Activated CD4-positive, alpha-beta T cell treated with anti-CD3 and anti-CD28 coated beads, Interleukin-2, amount 10 ng/mL, durations not matched to agents 7 days and 5 days (primary cell): ENCODE measurements at places on chromosomes 11 and 22.
A peak's percentile ranks its signal among the peaks of the same experiment; 100 is the strongest.

DNA sequence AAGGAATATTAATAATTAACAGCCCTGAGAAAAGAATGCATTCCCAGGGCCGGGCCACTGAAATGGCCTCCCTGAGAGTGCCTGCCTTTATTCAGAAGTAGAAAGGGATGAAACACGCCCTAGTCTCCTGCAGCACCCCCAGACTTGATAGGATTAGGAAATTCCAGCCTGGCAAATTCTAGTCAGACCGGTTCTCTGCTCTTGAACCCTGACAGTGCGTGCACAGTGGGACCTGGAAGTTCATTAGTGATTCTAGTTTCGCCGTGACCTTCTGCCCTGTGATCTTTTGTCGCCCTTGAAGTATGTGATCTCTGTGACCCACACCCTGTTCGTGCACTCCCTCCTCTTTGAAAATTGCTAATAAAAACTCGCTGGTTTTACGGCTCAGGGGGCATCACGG, 2.1 kb upstream of the GSTP1 start:
- no peak for DNase-seq

- DNase-seq: no peak
These were observed 2.0 kb upstream of the CABP7 start for GRCh38 chr22:29717789-29718188.

DNA sequence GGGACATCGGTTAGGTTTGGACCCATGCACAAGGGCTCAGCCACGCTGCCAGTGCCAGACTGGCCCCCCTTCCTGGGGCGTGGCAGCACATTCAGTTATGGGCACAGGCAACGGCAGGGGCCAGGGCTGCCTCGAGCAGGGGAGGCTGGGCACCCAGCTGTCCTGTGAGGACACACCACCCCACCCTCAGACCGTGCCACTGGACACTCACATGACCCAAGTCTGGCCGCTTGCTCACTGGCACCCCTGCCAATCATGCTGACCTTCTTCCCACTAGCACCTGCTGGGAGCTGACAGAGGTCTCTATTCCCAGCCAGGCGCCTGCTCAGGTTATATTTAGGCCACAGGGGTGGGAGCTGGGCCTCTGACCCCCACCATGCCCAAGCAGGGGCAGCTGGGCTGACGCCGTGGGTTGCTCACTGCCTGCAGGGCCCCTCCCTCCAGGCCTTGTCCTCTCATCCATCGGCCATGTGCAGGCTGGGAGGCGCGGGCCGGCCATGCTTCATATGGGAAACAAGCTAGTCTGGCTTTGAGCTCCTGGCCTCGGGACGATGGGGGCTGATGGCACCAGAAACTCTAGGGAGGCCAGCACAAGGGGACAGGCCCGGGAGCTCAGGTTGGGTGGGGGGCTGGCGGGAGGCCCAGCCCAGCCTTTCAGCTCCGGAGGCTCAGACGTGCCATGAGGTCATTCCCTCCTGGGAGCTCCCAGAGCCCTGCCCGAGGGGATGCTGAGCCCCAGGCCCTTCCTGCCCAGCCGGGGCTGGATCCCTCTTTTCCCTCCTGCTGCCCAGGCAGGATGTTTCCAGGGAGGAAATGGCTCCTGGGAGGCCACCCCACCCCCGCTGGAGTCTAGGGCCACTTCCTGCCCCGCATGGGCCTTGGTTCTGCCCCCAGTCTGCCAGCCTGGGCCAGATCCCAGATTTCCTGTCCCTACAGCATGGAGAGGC, 15.2 kb upstream of the TBX1 start:
- DNase-seq: no peak

DNA sequence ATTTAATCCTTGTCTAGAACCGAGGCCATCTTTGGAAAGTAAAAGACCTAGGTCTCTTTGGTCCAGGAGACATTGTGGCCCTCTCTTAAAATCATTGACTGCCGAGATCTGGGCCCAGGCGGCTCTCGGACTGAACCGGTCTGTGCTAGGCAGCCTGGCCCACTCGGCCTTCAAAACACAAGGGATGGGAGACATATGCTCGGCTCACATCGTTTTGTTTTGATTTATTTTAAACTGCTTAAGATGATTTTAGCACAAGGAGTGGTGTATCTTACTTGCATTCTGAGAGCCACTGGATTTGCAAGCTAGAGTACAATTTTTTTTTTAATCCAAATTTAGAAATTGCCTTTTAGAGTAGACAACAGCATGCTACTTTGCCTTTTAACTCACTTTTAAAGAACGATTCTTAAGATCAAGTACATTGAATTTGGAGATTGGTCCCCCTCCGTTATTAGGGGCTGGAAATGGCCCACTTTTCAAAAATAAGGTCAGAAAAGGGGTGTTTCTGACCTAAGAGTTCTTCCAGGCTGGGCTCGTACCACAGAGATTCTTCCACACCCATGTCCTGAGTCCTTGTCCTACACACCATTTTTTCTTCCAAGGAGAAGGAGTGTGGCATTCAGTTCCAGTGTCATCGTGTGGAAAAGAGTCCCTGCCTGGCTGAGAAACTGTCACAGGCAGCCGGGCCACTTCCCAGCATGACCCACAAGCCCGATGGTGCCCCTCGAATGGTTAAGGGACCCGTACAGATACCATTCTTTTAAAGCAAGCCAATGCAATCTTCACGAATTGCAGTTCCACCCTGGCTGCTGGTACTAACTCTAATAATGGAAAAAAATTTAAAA, 80.5 kb upstream of the WNT7B start:
- DNase-seq: no peak

DNA sequence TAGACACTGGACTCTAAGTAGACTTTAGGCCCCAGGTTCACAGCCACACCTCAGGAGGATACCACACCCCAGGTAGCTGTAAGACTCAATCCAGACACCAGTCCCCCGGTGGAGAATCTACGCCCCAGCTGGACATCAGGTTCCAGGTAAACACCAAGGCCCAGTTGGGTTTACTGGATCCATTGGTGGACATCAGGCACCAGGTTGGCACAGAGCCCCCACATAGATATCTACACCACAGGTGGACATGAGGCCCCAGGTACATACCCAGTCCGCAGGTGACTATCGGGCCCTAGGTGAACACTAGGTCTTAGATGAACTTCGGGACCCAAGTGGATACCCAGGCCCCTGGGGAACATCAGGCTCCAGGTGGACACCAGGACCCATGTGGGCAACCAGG, 58.9 kb upstream of the SEPTIN5 start:
- no peak for DNase-seq

DNA sequence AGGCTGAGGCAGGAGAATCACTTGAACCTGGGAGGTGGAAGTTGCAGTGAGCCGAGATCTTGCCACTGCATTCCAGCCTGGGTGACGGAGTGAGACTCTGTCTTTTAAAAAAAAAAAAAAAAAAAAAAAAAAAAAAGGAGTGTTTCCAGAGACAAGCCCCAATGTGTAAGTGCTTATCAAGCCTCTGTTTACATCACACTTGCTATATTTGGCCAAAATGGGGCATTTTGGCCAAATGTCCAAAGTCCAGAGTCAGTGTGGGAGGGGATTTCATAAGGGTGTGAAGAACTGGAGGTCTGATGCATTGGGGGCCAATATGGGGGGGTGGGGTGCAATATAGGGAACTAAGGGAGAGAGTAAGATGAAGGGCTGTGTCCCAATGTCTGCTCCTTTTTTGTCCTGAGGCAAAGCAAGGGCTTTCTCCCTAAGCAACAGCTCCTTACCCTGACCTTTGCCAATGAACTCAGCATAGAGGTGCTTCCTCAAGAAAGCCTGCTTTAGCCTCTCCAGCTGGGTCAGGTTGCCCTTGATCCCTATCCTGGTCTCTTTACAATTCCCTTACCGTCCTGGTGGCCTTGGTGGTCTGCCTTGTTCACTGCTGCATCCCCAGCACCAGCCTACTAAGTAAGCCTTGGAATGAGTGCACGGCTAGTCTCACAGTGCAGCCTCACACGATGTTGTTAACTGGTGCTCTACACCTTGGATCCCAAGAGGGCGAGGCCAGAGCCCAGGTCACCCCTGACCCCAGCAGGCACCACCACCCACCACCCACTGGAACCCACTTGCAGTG, 14.1 kb upstream of the BCR start:
- DNase-seq: no peak

DNA sequence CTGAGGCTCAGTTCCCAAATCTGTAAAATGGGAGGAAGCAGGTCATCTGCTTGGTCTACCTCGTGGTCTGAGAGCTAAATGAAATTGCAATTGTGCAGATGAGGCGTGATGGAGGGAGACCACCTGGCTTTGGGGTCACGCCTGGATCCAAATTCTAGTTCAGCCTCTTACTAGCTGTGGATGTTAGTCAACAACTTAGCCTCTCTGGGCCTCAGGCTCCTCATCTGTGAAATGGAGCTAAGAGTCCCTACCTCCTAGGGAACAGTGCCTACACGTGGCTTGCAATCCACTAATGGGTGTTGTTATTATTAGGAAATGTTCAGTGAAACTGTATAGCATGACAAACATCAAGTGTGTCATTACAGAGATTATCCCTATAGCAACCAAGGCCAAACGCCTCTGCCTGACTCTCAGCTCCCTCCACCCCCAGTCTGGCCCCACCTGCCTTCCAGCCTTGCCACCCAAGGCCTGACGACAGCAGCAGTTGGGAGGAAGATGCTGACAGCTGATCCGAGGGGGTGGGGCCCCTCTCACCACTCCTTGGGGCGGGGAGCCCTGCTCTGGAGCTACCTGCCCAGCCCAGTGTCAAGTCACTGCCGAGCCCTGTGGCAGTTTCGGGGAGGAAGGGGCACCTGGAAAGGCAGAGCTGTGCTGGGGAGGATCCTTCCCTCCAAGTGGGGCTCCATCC, 1.7 kb upstream of the RHOD start:
- DNase-seq: no peak

- DNase-seq: no peak
These were observed 7.7 kb downstream of the CHST1 start for GRCh38 chr11:45657496-45658260.

GRCh38 chr11:9855579-9856287, 191.9 kb downstream of the SWAP70 start:
- no peak for DNase-seq

- no peak for DNase-seq
These were observed 70.5 kb downstream of the PACSIN2 start for GRCh38 chr22:42944409-42944808.

- no peak for DNase-seq
These were observed 63.0 kb upstream of the MYEOV start for GRCh38 chr11:69230856-69231425.

GRCh38 chr22:30178181-30179126, 68.1 kb downstream of the LIF start:
- peak; percentile 63 for DNase-seq

GRCh38 chr22:44452531-44453420, 45.3 kb downstream of the RTL6 start:
- no peak for DNase-seq

GRCh38 chr22:19060356-19061009, 61.7 kb downstream of the DGCR2 start:
- no peak for DNase-seq

DNA sequence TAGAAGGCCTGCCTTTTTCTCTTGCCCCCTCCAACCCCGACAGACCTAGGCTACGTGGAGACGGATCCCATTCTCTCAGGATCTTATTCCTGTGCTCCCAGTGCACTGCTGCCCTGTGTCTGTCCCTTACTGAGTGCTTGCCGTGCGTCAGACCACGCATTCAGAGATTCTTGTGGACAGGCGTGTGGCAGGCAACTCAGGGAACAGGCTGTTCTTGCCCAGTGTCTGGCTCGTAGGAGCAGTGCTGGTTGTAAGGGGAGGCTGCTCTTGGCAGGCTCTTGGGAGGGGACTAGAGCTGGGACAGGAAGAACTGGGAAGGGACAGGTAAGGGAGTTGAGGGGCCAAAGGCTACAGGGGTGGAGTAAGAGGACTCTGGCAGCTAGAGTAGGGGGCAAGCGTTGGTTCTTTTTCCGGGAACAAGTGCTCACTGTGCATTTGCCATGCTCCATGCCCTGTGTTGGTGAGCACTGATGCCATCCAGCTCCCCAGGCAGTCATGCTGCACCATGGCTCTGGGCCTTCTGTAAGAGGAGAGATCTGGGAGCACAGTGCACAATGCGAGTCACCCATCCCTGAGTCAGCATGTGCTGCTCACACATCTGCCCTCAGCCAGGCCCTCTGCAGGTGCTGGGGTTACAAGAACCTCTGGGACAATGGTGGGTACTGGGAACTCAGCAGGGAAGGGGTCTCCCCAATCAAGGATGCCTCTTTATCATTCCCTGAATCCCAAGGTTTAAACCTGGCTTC, 119.1 kb downstream of the TBC1D22A start:
- DNase-seq: no peak

GRCh38 chr11:35151241-35151640, 12.3 kb downstream of the CD44 start:
- DNase-seq: no peak

DNA sequence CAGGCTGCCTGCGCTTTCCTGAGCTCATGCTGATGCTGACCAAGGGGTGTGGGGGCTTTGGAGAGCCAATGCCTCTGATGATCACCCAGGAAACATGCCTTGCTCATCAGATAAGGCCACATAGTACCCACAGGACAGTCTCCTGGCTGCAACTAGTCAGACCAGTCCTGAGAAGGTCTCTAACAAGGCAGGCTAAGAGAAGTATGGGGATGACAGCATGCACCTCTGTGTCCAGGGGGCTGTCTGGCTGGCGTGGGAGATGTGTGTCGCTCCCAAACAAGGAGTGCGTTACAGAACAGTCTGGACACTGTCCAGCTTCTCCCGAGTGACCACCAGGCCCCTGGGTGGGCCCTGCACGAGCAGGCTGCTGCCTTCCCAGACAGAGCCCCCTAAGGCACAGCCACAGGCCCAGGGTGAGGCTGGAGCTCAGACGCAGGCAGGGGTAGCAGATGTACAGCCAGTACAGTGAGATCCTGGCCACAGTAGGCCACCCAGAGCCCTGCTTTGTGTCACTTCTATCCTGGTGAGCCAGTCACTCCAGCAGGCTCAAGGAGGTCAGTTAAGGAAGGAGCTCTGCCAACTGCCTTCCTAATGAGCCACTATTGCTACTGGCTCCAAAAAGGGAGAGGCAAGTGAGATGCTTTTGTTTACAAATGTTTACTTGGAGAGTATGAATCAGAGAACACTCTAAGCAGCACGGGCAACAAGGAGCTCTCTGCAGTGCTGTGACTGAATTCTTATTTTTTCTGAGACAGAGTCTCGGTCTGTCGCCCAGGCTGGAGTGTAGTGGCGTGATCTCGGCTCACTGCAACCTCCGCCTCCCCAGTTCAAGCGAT, 66.0 kb upstream of the CLTCL1 start:
- no peak for DNase-seq

GRCh38 chr11:33043221-33043830, 4.0 kb downstream of the TCP11L1 start:
- no peak for DNase-seq

GRCh38 chr11:12523180-12523924, 146.0 kb downstream of the PARVA start:
- DNase-seq: no peak

- DNase-seq: no peak
These were observed 57.6 kb downstream of the TSPAN18 start for GRCh38 chr11:44784436-44784760.

GRCh38 chr11:76551400-76551799, 106.6 kb downstream of the EMSY start:
- no peak for DNase-seq

DNA sequence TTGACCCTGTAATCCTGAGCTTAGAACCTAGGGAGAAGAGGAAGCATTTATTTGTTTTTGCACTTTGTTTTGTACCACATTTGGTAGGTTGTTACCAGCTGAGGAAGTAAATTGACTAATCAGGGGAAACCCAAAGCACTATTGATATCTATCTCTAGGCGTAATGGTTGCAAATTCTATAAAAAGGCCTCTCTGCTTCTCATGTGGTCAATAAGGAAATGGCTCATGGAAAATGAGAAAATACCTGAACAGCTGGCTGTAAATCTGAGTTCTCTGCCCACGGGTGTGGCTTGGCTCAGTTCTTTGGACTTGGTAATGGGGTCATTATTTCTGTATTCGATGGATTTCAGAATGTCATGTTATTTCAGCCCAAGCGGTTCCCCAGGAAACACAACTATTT, 42.4 kb downstream of the BARX2 start:
- DNase-seq: no peak

- DNase-seq: no peak
These were observed 920 bp downstream of the TMEM218 start for GRCh38 chr11:125110506-125110905.
